ENCODE measurements at places on chromosomes 2 and 18.
A peak's percentile ranks its signal among the peaks of the same experiment; 100 is the strongest.

DNA sequence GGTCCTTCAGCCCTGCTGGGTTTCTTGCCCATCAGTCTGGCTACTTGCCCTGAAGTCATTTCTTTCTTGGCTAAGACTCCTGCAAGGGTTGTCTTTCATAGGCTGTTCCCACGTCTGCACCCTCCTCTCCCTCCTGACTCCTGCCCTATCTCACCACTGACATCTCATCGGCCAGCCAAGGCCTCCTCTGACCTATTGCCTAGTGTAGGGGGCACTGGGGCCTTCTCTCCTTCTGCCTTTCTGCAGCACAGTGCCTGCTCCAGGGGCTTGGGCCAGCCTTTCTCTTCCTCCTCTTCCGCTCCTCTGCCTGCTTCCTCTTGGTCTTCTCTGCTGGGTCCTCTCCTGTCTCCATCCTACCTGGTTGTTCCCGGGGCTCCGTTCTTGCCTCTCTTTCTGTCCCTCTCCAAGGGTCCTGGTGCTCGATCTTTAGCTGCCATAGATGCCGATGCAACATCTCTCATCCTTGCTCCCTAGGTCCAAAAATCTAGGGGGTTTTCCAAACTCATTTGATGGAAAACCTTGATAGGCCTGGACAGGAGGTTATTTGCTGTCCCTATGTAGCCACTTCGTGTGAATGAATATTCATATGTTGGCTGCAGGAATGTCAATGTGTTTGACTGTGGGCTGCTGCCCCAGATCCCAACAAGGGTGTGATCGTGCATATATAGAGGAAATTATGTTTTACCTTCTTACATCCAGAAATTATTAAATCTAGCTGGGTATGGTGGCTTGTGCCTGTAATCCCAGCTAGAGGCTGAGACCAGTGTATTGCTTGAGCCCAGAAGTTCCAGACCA is 9.7 kb upstream of the NT5DC4 start:
- no peak for DNase-seq

DNA sequence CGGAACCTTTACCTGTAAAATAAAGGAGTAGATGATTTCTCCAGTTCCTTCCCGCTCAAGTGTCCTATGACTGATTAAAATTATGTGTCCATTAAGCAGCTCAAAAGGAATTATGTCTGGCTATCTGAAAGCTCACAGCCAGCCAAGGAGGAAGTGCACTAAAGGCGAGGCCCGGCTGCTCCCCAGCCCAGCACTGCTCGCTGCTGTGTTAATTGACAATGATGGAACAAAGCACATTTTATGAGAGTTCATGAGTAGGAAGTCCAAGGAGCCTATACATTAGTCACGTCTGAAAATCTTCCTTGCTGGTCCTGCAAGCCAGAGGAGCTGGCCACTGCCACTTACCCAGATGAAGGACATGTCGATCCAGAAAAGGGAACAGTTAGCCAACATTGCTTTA is 14.3 kb downstream of the TTC32 start:
- no peak for DNase-seq

GRCh38 chr2:157303612-157304011 is 22.0 kb downstream of the ERMN start:
- no peak for DNase-seq

DNA sequence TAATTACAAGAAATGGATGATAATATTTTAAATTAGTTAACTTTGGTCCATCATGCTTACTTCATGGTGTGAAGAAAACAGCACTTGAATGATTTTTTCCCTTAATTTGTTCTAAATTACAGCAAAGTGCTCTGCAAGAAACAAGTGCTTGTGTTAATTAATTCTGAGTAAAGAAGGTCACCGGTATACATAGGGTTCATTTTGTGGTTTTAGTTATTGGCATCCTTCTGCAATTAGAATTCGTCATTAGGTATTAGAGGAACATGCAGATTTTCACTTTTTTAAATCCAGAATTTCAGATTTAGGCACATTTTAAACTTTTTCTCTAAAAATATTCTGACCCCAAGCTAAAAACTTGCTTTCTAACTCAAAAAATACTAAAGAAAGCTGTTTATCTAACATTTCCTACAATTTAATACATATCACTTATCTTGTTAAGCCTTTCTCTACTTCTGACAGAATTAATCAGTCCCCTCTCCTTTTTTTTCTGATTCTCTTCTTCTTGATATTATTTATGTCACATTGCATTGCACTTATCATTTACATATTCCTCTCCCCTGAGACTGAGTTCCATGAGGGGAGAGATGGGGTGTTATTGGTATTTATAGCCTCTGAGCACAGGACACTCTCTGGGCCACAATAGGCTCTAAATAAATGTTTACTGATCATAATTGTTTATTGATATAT is 129.2 kb downstream of the PLA2R1 start:
- no peak for DNase-seq

GRCh38 chr18:22698711-22699110 is 234.4 kb upstream of the RBBP8 start:
- DNase-seq: no peak

- no peak for DNase-seq
These were observed 462.7 kb downstream of the METTL4 start for GRCh38 chr18:2108591-2108990.

GRCh38 chr2:11938196-11938595 is 191.8 kb downstream of the LPIN1 start:
- DNase-seq: no peak

GRCh38 chr2:169670215-169670651 is 24.0 kb downstream of the CFAP210 start:
- no peak for DNase-seq

GRCh38 chr2:131673400-131674173 is 145.9 kb downstream of the CCDC74A start:
- peak; percentile 74 for DNase-seq

GRCh38 chr2:207285473-207285815 is 119.7 kb upstream of the KLF7 start:
- DNase-seq: no peak

GRCh38 chr2:55157474-55157884 is 74.6 kb downstream of the CLHC1 start:
- no peak for DNase-seq

- no peak for DNase-seq
These were observed 15.5 kb downstream of the HDAC4 start for GRCh38 chr2:239385096-239386000.

GRCh38 chr2:48444404-48444803 is 85.5 kb upstream of the STON1 start:
- DNase-seq: no peak

GRCh38 chr18:7945882-7946281 is 378.8 kb downstream of the PTPRM start:
- DNase-seq: no peak

DNA sequence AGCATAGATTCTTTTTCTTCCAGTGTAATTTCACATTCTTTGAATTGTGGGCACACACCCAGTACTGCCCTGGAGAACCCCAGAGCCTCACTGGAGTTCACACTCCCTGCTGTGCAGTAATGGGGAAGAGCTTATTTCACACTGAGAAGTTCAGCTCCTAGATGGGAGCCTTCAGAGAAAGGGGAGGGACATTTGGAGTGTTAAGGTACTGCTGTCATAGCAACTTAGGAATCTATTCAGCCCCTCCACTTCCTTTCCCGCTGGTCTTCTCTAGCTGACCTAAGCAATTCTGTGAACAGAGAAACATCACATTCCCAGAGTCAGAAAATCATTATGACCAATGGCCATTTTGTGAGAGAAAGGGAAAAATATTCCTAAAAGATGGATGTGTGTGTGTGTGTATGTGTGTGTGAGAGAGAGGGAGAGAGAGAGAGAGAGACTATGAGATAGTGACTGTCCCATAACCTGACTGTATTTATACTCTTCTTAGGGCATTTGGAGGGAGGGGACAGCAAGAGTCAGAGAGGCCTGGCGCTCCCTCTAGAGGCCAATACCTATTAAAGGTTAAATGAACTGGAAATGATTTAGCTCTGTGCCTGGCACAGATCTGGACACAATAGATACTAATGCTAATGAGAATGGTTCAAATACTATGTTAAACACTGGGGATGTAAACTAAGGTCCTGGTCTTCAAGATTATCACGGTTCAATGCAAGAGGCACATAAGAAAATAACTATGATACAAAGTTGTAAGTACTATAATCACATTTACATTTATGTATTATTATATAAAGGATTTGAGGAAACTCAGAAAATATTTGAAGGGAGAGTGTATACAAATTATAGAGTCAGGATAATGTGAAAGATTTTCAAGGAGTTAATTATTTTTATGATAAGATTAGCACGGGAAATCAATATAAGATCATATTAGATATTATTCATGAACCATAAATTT is 41.5 kb upstream of the RPE start:
- DNase-seq: no peak

DNA sequence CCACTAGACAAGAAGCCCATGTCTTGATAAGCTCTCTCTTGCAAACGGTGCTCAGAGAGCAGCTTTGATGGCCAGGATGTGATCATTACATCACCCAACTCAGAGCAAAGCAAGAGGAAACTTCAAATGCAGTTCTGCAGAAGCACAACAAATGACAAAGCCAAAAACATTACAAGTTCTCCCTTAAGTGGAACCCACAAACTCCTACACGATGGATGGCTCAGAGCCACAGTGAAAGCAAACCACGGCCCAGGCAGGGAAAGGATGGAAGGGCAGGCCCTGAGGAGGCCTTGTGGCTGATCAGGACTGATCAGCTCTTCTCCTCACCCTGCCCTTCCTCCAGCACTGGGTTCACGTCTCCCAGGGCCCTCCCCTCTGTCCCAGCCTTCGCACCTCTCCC is 326.4 kb downstream of the EIPR1 start:
- DNase-seq: no peak

GRCh38 chr2:60553495-60554073 is at the start of gene BCL11A:
Gene BCL11A (minus strand): TSS chr2:60553654. CDS start chr2:60553270, 384 bp downstream.
- no peak for DNase-seq

GRCh38 chr2:95387358-95387757 is 15.2 kb upstream of the FAHD2A start:
- no peak for DNase-seq

DNA sequence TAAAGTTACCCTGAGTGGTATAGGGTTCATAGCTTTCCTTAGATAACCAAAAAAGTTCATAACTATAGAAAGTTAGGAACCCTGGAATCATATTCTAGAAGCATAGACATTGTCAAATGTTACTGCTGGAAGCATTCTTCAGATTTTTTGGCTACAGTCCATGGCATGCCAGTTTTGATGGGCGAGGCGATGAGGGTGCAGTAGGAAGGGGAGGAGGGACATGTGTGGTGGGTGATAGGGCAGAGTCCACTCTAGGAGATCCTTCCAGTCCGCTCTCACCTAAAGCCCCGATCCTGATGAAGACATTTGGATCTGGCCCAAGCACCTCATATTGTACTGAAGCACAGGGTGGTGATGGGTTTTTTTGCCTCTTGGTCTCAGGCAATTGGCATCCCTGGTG is 91.8 kb downstream of the HRH4 start:
- no peak for DNase-seq

DNA sequence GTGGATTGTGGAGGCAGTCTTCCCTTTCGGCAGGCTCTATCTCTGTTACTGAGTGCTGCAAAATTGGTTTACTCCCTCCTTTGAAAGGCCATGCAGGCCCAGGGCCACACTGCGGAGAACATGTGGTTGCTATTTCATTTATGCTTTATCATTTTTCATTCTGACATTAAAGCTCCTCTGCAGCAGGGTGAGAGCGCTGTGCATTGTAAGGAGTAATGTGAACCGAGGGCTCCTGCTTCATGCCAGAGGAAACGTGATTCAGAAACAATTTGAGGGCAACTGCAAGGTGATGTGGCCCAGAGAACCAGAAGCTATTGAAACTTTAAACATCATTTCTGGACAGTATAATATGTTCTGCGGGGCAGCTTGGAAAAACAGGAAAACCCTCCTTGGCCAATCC is 341.6 kb upstream of the NT5C1B start:
- DNase-seq: no peak

DNA sequence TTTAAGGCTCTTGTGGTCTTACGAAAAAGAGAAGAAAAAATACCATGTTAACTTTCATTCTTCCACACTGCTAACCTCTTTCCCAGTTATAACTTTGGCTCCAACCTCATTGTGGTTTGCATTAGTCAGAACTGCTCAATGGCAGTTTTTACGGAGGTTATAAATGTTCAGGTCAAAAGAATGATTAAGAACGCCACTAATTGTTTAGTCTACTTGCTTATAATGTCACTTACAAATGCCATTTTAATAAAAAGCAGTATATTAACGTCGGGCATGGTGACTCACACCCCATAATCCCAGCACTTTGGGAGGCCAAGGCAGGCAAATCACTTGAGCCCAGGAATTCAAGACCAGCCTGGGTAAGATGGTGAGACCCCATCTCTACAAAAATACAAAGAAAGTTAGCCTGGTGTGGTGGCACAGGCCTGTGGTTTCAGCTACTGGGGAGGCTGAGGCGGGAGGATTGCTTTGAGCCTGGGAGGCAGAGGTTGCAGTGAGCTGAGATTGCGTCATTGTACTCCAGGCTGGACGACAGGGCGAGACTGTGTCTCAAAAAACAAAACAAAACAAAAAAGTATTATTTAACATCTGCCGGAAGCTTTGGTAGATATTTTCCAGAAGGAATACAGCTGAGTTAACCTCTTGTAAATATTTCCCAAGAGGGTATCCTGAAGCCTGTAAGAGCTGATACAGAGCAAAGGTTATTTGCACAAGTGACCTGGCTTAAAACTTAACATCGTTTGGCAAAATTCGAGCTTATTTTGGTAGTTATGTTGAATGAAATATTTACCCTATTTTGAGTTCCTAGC is 5.1 kb downstream of the AGPS start:
- DNase-seq: no peak

DNA sequence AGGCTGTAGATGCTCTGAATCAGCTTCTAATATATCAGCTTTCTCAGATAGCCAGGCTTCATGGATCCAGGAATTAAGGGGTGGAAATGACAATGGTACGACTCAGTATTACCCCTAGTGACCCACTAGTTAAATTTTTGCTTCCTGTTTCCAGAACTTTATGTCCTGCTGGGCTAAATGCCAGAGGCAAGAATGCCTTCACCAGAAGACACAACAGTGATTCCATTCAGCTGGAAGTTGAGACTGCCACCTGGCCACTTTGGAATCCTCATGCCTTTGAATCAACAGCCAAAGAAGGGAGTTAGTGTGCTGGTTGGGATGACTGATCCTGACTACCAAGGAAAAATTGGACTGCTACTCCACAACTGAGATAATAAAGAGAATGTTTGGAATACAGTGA is 239.1 kb downstream of the ASXL3 start:
- no peak for DNase-seq

DNA sequence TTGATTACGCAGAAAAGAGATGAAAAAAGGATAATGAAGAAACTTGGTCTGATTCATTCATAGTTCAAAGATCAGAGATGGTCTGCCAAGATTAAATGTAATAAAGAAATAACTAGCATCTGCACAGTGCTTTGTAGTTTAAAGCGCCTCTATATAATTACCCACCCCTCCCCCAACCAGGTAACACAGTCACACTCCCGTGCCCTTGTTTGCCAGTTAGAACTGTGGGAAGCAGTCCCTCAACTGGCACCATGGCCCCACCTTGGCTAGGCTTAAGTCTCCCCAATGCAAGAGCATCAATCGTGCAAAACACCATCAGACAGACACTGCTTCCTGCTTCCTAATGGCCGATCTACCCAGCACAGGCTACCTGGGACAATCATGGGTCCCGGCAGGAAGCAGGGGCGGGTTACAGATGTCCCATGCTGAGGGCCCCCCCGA is 11.6 kb downstream of the ADCY3 start:
- DNase-seq: no peak

GRCh38 chr2:72561621-72562318 is 264.1 kb downstream of the EXOC6B start:
- DNase-seq: no peak

Measured in natural killer cell treated with Interleukin-12 subunit alpha and Interleukin-12 subunit beta and Interleukin-15 and Interleukin-18, amount 100 ng/mL, for 72 hours (primary cell).